ENCODE measurements at places on chromosomes 2 and 18. TPM values are rescaled to one million over a fixed set of nuclear protein-coding genes. Genes with fewer than 3 reads are reported as not detected.

The G6PC2 gene
- not detected for polyA plus RNA-seq

The CFC1B gene
- polyA plus RNA-seq, result not detected

The ABCG5 gene
- not detected for polyA plus RNA-seq

The PTPRN gene
- polyA plus RNA-seq, result 29.2 TPM

The RAB17 gene
- not detected for polyA plus RNA-seq

The LYPD6 gene
- 2.6 TPM for polyA plus RNA-seq

The RGPD4 gene
- polyA plus RNA-seq, result 0.04 TPM

The ALPG gene
- polyA plus RNA-seq, result not detected

The MALL gene
- 61.6 TPM for polyA plus RNA-seq

The CPO gene
- 0.20 TPM for polyA plus RNA-seq

The AQP12B gene
- polyA plus RNA-seq, result not detected

The CAPN13 gene
- polyA plus RNA-seq, result not detected

The SAG gene
- polyA plus RNA-seq, result not detected

The DARS1 gene
- polyA plus RNA-seq, result 111 TPM

The NOSTRIN gene
- polyA plus RNA-seq, result 0.23 TPM

The CCDC74B gene
- 10.8 TPM for polyA plus RNA-seq

The MPV17 gene
- polyA plus RNA-seq, result 128 TPM

The AMER3 gene
- polyA plus RNA-seq, result not detected

The PRKD3 gene
- polyA plus RNA-seq, result 19.7 TPM

The STAMBP gene
- polyA plus RNA-seq, result 35.9 TPM

The KANSL3 gene
- polyA plus RNA-seq, result 15.0 TPM

The TBR1 gene
- polyA plus RNA-seq, result not detected

The COL4A4 gene
- polyA plus RNA-seq, result 0.66 TPM

The HNRNPA3 gene
- polyA plus RNA-seq, result 47.1 TPM

The CDH7 gene
- not detected for polyA plus RNA-seq

The SLC38A11 gene
- polyA plus RNA-seq, result not detected

The AQP12A gene
- polyA plus RNA-seq, result not detected

The OXER1 gene
- polyA plus RNA-seq, result not detected

The COX7A2L gene
- polyA plus RNA-seq, result 177 TPM

The FBXO48 gene
- polyA plus RNA-seq, result 0.67 TPM

The C2orf72 gene
- not detected for polyA plus RNA-seq

The LINC00305 gene
- polyA plus RNA-seq, result not detected

The GPR35 gene
- 0.27 TPM for polyA plus RNA-seq

The GAREM2 gene
- 5.9 TPM for polyA plus RNA-seq

The SERPINB3 gene
- polyA plus RNA-seq, result not detected

The B4GALT6 gene
- polyA plus RNA-seq, result 1.3 TPM

The RAD51AP2 gene
- not detected for polyA plus RNA-seq

The MAP3K19 gene
- polyA plus RNA-seq, result not detected

The ASB1 gene
- 35.3 TPM for polyA plus RNA-seq

The NCL gene
- polyA plus RNA-seq, result 412 TPM

The NEU2 gene
- polyA plus RNA-seq, result not detected

The BOLL gene
- polyA plus RNA-seq, result not detected

The VWC2L gene
- polyA plus RNA-seq, result not detected

The CFC1 gene
- not detected for polyA plus RNA-seq

The DNMT3A gene
- polyA plus RNA-seq, result 2.5 TPM

The CYTIP gene
- not detected for polyA plus RNA-seq

The PDCD1 gene
- not detected for polyA plus RNA-seq

The ALK gene
- not detected for polyA plus RNA-seq

The GPR155 gene
- polyA plus RNA-seq, result 3.2 TPM

The LRP2 gene
- not detected for polyA plus RNA-seq

The CHST9 gene
- not detected for polyA plus RNA-seq

The C1D gene
- polyA plus RNA-seq, result 32.5 TPM

The RPRM gene
- not detected for polyA plus RNA-seq

The NEB gene
- polyA plus RNA-seq, result 0.11 TPM

The SCRN3 gene
- polyA plus RNA-seq, result 19.3 TPM

The TUBA4B gene
- polyA plus RNA-seq, result not detected

The GLS gene
- polyA plus RNA-seq, result 81.0 TPM
